ENCODE measurements at places on chromosomes 16 and 17.

DNA sequence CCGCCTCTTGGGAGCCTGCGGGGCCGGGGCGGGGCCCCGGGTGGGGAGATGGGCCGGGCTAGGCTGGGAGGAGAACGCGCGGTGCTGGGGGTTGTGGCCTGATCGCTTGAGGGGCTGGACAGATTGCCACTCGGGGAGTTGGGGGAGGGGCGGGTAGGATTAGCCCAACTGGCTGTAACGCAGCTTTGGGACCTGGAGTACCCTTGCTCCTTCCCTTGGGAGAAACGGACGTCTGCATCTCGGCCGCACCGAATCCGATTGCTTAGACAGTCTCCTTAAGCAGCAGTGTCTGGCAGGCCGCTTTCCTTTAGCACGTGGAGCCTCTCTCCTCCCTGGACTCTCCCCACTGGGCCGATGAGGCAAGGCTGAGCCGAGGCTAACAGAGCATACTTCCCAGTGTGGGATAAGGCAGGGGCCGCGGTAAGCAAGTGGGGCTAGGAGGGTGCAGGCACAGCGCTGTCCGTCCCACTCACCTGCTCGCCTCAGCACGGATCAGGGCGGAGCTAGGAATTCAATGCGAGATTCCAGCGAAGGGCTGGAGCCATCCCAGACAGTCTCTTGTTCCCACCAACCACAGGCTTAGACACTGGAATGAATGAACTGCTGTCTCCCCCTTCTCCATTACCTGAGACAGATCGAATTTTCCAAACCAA is 540 bp upstream of the ACLY start:
- DNase-seq = no peak

GRCh38 chr17:49629447-49629846 is 48.5 kb downstream of the SPOP start:
- DNase-seq = no peak

GRCh38 chr16:19089410-19089955 is 22.1 kb downstream of the COQ7 start:
- no peak for DNase-seq

GRCh38 chr16:85492295-85492864 is 120.7 kb upstream of the GSE1 start:
- no peak for DNase-seq

DNA sequence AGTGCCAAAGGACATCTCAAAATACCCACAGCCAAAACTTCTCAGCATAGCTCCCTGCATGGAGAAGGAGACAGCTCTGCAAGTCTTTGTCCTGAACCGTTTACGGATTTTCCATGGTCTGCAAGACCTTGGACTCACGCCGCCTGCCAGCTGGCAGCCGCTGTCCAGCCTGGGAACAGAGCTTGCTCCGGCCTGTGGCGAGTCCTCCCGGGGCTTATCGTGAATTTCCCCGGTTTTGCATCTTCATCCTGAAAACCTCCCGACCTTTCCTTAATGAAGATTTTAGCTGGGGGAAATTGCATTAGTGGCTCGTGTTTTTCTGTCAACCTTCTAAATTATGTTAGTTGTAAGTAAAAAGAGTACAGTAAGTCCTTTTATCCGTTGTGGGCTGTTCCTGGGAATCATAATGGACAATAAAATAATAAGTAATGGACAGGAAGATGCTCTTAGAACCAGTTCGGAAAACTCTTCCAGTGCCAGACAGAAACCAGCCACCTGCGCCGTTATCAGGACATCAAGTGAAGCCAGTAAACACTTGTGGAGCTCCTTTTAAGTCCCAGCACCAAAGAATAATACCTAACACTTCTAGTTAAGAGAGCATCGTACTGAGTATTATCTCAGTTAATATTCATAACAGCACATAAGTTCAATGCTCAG is 112.4 kb upstream of the NOL11 start:
- no peak for DNase-seq

DNA sequence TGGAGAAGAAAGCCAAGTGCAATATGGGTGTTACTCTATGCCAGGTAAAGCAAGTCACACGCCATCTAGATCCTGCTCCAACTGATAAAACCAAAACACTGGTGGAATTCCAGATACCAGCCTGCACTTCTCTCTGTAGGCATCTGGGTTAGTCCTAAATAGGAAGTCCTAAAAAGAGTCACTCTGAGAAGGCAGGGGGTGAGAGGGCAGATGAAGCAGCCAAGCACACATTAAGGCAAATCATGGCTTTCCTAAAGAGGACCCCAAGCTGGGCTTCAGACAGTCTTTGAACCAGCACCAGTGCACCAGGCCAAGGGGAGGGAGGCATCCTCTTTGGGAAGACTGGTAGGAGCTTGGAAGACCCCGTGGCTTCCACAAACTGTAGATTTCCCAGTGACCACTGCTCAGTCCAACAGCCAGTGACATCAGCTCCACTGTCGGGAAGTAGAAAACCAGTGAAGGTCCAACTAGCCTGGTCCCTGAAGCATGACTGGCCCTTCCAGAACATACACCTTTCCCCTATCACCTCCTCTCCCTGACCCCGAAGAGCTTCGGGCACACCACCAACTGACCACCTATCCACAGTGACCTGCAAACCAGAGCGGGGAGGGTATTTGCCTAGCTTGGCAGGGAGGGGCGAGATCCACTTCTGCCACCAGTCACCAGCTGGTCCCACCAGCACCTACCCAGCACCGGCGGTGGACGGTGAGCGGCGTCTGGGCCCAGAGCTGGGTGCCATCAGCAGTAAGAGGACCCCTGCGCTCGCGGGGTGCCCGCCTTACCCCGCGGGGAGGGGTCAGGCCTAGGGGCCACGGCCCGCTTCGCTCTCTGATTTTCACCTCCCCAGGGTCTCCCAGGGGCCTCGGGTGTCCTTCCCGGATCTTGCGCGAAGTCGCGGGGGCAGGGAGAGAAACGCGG is 1.0 kb downstream of the LITAF start:
- DNase-seq = no peak

DNA sequence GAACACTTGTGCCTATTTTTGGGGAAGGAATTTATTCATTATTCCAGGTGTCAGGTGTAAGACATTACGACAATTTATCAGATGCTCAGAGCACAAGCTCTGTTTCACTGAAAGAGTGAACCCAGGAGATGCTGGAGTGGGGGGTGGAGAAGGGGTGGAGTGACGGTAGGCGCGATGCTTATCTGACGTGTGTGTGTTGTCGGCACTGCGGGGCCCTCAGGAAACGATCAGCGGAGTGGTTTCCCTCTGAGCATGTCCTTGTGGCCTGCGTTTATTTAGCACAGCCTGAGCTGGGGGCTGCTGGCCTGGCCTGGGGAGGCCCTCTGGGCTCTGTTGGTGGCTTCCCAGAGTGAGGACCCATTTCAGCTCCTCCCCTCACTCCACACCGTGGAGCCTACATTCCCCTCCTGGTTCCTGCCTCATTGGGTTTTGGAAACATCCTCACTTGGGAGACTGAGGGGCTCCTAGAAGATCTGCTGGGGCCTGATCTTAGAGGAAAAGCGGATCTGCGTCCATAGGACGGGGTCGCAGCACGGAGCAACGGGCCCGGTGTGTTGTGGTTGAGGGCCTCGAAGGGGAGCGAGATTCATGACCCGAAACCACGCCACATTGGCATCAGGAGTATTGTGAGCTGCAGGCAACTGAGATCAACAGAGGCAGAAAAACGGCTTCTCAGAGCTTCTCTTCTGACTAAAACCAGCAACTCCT is 19.0 kb upstream of the GNG13 start:
- DNase-seq = no peak

- DNase-seq = peak; percentile 62
Observed at GRCh38 chr17:82882715-82883418, 43.0 kb upstream of the ZNF750 start.

DNA sequence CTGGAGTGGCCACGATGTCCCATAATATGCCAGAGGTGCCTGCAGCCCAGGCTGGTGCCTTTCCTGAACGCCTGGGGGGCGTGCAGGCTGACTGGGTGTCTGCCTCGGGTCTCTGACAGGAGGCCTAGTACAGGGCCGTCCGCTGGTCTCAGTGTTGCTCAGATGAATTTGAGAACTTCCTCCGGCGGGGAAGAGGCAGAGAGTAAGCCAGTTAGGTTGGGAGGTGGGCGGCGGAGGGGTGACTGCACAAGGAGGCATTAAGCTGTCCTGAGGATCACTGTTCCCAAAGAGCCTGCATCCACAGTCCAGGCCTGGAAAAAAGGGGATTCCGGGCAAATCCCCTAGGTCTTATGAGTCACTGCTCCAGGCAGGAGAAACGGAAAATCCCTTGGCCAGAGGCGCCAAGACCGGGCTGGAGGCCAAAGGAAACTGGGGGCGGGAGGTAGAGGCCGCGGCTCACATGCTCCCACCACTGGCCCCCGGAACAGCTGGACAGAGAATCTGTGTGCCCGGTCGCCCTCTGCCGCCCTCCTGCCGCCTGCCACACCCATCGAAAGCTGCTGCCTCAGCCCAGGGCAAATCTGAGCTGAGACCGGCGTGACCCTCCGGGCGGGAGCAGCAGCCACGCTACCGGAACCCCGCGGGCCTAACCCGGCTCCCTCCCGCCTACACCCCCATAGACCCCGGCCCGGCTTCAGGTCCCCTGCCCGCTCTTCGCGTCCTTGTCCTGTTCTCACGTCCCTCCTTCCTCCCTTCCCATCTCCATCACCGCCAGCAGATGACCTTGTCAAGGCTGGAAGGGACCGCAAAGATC is 1.2 kb downstream of the TRIM47 start:
- no peak for DNase-seq

DNA sequence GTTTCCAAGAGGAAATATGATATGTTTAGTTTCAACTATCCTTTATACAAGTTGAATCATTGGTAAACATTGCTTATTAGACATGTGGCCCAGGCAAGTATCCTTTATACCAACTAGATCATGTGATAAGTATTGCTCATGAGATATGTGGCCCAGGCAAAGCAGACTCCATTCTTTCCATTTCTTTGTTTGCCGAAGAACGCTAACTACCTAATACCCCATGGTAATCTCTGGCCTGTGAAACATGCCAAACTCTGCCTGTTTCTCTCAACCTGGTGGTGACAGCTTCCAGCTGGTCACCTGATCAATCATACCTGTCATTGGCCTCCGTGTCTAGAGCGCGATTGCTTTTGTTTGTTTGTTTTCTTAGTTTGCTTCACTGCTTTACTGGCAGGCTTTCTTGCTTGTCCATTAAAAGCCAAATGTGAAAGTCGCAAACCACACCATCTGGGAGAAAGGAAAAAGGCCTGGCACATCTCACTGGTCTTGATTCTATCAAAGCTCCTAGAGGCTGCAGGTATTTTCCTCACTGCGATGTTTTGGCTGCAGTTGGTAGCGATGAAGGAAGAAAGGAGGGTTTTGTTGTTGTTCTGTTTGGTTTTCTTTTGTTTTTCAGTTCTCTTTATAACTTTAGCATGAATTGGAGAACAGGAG is 686.2 kb downstream of the KCNJ2 start:
- DNase-seq = no peak

DNA sequence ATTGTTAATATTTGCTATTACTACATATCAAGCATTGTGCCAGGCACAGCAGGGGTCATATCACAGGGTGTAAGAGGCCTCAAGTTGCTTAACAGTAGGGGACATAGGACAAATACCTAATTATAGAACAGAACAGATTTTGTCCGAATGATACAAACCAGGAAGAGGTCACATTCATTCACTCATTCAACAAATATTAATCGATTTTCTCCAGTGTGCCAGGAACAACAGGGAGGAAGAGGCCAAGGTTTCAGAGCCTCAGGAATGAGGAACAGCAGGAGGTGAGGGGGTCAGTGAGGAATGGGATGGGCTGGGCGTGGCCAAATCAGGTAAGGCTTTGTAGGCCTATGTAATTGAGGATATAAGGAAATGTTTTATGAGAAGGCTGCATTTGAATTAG is 11.2 kb upstream of the CHST4 start:
- no peak for DNase-seq

- DNase-seq = no peak
Observed at GRCh38 chr17:18093616-18094408, 6.1 kb downstream of the DRG2 start.

DNA sequence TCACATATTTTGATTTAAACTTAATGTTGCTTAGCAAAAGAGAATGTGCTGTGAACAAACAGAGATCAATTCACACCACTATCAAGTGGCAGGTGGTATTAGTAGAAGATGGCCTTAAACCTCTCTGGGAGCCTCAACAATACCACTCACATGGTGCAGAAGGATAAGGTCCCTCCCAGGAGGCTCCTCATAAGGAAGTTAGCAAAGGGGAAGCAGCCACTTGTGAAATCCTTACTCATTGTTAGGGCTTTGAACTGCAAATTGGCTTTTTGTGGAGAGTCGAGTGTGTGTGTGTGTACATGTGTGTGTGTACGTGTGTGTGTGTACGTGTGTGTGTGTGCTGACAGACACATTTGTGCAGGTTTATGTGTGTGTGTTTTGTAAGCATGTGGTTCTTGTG is 48.9 kb upstream of the ASIC2 start:
- DNase-seq = no peak

- DNase-seq = no peak
Observed at GRCh38 chr16:1076801-1077576, 4.4 kb downstream of the SSTR5 start.

DNA sequence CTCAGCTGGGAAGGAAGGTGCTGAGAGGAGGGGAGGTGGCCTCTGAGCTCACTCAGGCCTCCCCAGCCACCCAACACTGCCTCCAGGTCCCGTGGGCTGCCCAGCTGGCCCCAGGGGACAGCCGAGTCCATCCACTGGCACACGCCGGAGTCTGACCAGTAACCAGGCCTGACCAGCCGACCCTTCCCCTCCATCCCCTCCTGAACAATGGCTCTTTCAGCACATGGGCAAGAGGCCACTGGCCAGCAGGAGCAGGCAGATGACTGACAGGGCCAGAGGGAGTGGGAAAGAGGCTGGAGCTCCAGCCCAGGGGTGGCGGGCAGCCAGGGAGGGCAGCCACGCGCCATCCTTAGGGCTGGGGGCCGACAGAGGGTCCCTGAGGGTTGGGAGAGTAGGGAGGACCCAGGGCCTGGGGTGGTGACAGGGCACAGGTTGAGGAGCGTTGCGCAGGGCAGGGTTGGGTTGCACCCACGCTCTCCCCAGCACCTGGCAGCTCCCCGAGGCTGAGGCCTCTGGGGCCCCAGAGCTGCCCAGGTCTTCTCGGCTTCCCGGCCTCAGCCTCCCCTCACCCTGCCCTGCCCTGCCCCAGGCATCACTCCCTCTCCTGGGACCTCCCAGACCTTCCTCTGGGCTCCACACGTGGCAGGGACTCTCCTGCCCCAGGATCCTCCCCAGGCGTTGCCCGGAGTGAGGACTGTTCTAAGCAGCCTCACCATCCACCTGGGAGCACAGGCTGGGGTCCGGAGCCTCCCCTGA is 20.2 kb upstream of the SLC38A10 start:
- no peak for DNase-seq

DNA sequence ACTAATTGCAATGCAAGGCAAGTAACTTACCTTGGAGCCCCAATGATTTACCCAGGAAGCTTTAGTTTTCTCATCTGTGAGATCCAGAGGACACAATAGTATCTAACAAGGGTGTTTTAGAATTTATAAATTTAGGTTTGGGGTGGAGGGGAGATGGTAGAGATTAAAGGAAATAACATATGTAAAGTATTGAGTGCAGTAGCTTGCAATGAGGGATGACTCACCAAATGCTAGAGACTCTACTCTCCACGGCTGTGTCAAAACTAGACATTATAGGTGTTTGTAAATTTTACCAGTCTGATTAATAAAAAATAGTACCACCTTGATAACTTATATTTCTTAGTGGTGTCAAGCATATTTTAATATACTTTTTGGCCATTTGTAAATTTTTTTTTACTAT is 3.7 kb upstream of the ABCA9 start:
- no peak for DNase-seq

GRCh38 chr16:49128740-49129139 is 152.9 kb downstream of the CBLN1 start:
- no peak for DNase-seq
